ENCODE measurements at places on chromosomes 11 and 22. TPM values are rescaled to one million over a fixed set of nuclear protein-coding genes. Genes with fewer than 3 reads are reported as not detected.

Gene SLN
- total RNA-seq, result 2.6 TPM

Gene TEX12
- 0.09 TPM for total RNA-seq

GRCh38 chr11:61480994-61481335 lies 27.6 kb upstream of the LRRC10B start:
- no peak for DNase-seq
- H3K27me3 ChIP-seq, result no peaks in the 10 kb centered on the region
- H3K27ac ChIP-seq, result no peak overlapping the region
- H3K4me1 ChIP-seq, result no peaks in the 10 kb centered on the region
- H3K4me3 ChIP-seq, result no peak overlapping the region

DNA sequence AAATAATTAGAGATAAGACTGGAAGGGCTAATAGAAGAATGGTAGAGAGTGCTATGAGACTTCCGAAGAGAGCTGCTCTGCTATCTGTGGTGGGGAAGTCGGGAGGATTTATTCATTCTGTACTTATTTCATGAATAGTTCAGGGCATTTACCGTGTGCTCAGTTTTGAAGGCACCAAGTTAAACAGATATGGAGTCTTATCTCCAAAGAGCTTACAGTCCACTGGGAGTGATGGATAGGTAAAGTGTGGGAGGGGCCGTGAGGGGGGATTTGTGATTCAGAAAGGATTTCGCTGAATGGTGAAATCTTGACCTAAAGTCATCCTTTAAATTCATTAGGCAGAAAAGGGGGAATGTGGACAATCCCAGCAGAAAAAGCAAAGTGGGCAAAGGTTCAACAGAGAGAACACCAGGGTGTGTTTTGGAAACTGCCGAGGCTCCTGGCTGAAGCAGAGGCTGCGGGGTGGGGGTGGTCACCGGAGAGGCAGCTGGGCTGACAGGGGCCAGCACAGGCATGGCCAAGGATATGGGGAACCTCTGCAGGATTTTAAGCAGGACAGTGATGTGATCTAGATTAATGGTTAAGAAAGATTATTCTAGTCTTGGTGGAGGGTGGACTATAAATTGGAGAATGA lies 91.2 kb downstream of the UBASH3B start:
- peak overlapping the region; percentile 99 for H3K27ac ChIP-seq
- H3K4me1 ChIP-seq, result peaks cover 72% of the 10 kb centered on the region
- peaks cover 5% of the 10 kb centered on the region for H3K36me3 ChIP-seq
- H3K4me3 ChIP-seq, result no peak overlapping the region
- H3K27me3 ChIP-seq, result no peaks in the 10 kb centered on the region

DNA sequence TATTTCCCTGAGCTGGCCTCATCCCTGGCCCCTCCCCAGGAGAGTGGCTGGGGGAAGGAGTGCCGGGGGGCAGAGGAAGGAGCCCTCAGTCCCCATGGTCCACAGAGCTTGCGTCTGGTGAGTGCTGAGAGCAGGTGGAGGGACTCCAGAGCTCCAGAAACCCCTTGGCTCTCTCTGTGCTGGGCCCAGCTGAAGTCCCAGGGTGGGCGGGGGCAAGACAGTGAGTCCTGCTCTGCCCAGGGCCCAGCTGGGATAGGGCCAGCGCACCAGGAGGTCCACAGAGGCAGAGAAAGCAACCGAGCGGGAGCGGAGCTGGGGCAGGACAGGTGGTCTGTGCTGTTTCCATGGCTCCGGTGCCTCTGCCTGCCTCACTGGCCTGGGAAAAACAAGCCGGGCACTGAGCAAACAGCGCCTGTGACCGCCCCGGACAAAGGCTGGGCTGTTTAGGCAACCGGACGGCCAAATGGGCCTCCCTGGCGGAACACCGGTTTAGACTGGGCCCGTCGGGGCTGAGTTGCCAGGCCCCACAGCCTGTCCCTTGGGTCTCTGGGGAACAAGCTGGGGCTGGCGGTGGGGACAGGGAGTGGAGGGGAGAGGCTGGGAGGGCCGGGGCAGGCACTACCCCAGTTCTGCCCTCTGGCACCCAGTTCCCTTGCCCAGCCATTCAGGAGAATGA lies 34.1 kb upstream of the WNT7B start:
- no peak overlapping the region for H3K4me3 ChIP-seq
- peaks cover 4% of the 10 kb centered on the region for H3K4me1 ChIP-seq
- DNase-seq, result no peak
- no peak overlapping the region for H3K27ac ChIP-seq
- no peaks in the 10 kb centered on the region for H3K27me3 ChIP-seq

All from thymus (tissue), 14 donors.